Skin of body (tissue), 3 donors: ENCODE measurements at places on chromosomes 2 and 18. TPM values are rescaled to one million over a fixed set of nuclear protein-coding genes. Genes with fewer than 3 reads are reported as not detected.

Gene CHRNG
- total RNA-seq, result 1.6 TPM

Gene SFTPB
- total RNA-seq, result not detected

Gene SPP2
- total RNA-seq, result not detected

Gene LINC00305
- total RNA-seq, result not detected

Gene UGT1A7
- total RNA-seq, result 0.30 TPM

Gene C2orf81
- total RNA-seq, result 0.30 TPM

Gene ERBB4
- 2.1 TPM for total RNA-seq

Gene CCDC85A
- total RNA-seq, result 3.6 TPM

Gene IL36RN
- 10.9 TPM for total RNA-seq

Gene AGXT
- total RNA-seq, result 0.10 TPM

Gene MYO5B
- total RNA-seq, result 12.7 TPM

Gene NLRC4
- total RNA-seq, result 2.3 TPM

Gene CHST9
- 0.39 TPM for total RNA-seq

Gene SLC66A2
- 22.7 TPM for total RNA-seq

Gene SIX2
- 0.39 TPM for total RNA-seq

Gene GALNT5
- 8.3 TPM for total RNA-seq

Gene ABCG5
- not detected for total RNA-seq

Gene RNF144A
- 15.3 TPM for total RNA-seq
